Germinal center (tissue), 1 donor: ENCODE measurements at places on chromosomes 4 and X.

DNA sequence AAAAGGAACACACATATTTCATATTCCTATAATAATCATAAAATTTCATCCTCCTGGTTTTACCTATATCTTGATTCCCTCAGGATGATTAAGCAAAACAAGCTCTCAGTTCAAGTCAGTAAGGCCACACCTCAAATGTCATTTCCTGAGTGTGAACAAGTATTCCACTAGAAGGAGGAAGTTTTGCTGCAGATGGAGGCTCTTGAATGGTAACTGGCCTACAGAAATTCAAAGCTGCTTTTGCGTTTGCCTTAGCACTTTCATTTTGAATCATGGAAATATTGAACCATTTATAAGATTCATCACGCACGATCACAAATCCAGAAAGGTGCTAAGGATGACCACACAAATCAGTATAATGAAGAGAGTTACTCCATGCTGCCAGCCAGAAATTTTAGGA, 254.4 kb upstream of the CXXC4 start:
- DNase-seq: no peak

- no peak for DNase-seq
Observed at GRCh38 chrX:72477781-72478181, 94.9 kb downstream of the HDAC8 start.

- peak; percentile 21 for DNase-seq
Observed at GRCh38 chrX:6777238-6778002, 242.5 kb upstream of the VCX3A start.

- peak; percentile 19 for DNase-seq
Observed at GRCh38 chr4:158850800-158851644, 82.2 kb downstream of the FNIP2 start.

DNA sequence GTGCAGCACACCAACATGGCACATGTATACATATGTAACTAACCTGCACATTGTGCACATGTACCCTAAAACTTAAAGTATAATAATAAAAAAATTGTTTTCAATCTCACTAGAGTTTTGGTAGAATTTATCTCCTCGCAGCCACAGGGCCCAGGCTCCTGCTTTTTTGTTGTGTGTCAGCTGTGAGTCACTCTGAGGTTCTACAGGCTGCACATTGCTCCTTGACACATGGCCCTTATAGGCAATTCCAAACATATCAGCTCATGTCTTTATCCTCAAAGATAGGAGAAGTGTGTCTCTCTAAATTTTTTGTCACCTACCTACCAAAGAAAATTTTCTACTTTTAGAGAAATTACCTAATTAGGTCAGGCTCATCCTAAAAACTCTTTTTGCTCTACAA, 252.1 kb upstream of the ADGRL3 start:
- no peak for DNase-seq

GRCh38 chrX:148530464-148531077, 30.2 kb downstream of the AFF2 start:
- DNase-seq: no peak

DNA sequence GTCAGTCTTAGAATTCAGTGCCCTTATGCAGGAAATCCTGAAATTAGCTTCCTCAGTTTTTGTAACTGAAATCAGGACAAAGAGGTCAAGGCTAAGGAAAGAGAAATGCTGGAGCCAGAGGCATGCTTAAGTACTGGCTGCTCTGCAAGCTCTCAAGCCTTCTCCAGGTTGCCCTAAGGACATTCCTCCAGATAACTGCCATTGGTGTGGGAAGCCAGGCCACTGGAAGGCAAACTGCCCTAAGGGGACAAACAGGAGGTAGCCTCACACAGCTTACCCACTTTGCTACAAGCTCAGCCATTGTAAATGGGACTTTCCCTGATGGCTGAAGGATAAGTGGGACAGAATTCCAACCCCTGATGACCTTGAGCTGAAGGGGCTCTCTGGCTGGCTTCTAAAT, 606.9 kb upstream of the PCDH10 start:
- no peak for DNase-seq

DNA sequence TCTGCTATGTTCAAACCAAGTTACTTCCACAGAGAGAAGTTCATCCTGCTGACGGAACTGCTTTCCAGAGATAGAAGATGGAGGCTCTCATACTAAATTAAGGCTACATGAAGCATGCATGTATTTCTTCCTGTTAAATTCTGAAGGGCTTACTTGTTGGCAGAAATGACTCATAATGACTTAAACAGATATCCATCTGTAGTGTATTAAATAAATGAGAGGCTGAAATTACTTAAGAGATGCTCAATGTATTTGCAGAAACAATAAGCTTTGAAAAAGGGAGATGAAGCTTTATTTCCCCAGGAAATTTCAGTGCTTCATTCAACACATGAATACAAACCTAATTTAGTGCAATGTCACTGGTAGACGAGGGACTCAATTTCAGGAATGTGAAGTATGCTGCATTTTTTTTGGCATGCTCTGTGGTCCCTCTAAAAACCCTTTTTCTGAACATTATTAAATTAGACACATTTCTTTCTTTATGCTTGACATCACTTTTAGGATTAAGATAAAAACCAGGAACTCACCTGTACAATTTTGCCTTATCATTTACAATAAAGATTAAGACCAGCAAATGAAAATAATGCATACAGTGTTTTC, 759.1 kb upstream of the POU3F4 start:
- DNase-seq: no peak
